ENCODE measurements at places on chromosomes 6 and 20.
A peak's percentile ranks its signal among the peaks of the same experiment; 100 is the strongest.

- DNase-seq = no peak
Observed at GRCh38 chr20:2709205-2709981, 16.8 kb downstream of the EBF4 start.

- DNase-seq = peak; percentile 21
Observed at GRCh38 chr6:160733050-160733646, 31.1 kb downstream of the PLG start.

DNA sequence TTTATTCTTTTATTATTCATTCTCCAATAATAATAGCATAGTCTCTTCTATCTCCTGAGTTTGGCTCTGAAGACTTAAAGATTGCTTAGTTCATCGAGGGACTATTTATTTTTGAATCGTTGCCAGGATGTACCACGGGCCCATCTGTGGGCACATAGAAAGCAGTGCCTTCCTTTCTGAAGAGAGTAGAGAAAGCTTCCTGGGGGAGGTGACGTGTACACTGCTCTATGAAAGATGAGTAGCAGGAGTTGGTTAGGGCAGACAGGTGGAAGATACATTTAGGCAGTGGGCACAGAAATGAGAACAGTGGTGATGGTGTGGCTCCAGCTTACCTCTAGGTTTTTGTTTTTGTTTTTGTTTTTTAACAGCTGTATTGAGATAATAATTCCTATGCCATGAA, 98.4 kb downstream of the CDKAL1 start:
- no peak for DNase-seq

DNA sequence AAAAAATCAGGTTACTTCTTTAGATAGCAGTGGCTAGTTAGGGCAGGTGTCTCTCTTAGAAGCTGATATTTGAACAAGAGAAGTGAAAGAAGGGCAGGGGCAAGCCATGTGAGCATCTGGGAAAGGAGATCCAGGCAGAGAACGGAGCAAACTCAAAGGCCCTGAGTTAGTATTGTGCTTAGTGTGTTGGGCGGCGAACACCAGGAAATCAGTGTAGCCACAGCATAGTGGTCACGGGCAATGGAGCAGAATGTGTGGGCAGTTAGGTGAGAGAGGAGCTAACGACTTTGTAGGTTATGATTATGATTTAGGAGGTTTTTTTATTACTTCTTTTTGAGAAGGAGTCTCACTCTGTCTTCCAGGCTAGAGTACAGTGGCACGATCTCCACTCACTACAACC, 229.3 kb downstream of the TMEM242 start:
- no peak for DNase-seq

Measured in erythroblast (primary cell).